ENCODE measurements at places on chromosomes 16 and 17.
A peak's percentile ranks its signal among the peaks of the same experiment; 100 is the strongest.

- no peak for DNase-seq
Measured at GRCh38 chr17:2074919-2075318, 20.0 kb downstream of the HIC1 start.

DNA sequence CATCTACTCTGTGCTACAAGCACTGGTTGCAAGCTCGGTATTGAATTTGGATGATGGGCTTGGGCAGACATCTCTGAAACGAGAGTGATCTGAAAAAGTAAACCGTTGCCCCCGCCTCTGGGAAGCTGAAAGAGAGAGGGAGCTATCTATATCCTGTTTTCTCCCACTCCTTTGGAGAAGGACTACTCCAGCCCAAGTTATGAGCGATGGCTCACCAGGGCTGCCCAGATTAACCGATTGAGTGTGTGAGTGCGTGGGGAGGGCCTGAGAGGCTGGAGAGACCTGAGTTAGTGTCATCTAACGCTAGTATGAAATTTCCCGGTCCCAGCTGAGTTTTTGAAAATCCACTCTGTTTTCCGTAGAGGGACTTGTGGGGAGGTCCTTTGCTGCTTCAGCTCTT is 11.5 kb downstream of the MGAT5B start:
- DNase-seq, result no peak

DNA sequence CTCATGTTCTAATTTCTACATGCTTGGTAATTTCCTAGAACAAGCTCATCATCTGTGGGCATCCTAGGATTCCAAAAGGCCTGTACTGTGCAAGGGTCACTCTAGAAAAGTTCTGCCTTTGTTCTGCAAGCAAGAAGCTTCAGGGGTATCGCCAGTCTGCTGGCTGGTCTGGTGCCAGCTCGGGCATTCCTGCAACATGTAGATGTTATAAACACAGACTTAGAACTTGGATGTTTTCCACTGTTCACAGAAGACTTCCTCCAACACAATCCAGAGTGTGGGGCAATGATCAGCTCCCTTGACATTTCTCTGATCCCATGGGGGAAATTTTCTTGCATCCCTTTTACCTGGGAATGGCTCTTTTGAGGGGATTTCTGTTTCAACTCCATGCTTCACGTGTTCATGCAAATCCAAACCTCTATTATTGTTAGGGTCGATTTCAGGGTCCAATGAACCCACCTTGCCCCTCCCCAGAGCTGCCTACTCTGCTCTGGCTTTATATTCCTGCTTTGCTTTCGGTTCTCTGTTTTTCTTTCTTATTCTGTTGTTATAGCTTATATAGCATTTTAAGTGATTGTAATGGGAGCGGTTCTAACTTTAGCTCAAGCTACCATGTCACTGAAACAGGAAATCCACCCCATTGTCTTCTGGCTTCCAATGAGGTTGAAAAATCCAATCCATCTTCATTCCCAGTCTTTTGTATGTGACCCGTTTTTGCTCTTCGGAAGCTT is 25.3 kb downstream of the UBE2O start:
- peak; percentile 62 for DNase-seq

- DNase-seq, result no peak
Measured at GRCh38 chr17:30954046-30954830, 16.6 kb upstream of the RNF135 start.

DNA sequence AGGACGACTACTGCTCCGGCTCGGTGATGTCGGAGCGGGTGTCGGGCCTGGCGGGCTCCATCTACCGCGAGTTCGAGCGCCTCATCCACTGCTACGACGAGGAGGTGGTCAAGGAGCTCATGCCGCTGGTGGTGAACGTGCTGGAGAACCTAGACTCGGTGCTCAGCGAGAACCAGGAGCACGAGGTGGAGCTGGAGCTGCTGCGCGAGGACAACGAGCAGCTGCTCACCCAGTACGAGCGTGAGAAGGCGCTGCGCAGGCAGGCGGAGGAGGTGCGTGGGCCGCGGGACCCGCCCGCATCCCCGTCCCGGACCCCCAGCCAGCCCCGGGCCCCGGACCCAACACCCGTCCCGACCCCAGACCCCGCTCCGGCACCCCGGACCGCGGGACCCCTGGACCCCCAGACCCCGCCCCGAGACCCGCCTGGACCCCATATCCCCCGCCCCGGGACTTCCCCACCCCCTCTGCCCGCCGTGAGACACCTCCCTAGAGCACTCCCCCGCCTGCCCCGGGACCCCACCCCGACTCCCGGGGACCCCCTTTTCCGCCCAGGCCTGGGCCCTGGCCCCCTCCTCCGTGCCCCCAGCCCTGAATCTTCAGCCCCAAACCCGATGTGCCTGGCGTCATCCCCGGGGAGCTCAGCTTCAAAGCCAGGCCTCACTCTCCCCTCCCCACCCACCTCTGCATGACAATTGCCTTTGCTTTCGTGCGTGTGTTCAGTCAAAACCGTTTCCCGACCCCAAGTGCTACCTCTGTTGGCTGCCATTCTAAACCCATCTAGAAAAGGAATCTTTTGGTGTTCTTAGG is 594 bp downstream of the MAPK8IP3 start:
- peak; percentile 34 for DNase-seq

DNA sequence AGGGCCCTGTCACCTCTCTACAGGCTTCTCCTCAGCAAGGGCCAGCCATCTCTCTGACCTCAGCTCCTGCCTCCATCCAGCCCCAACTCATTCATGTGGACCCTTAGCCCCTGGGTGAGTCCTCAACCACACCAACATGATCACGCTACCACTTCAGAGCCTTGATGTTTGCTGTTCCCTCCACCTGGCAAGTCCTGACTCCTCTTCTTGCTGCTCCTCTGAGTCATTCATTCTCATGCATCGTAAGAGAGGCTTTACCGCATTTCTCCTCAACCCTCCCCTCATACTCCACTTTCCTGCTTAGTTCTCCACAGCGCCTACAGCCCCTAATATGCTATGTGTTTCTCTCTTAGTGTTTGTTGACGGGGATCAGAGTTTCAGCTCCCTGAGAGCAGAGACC is 99.9 kb downstream of the C17orf67 start:
- DNase-seq, result no peak

DNA sequence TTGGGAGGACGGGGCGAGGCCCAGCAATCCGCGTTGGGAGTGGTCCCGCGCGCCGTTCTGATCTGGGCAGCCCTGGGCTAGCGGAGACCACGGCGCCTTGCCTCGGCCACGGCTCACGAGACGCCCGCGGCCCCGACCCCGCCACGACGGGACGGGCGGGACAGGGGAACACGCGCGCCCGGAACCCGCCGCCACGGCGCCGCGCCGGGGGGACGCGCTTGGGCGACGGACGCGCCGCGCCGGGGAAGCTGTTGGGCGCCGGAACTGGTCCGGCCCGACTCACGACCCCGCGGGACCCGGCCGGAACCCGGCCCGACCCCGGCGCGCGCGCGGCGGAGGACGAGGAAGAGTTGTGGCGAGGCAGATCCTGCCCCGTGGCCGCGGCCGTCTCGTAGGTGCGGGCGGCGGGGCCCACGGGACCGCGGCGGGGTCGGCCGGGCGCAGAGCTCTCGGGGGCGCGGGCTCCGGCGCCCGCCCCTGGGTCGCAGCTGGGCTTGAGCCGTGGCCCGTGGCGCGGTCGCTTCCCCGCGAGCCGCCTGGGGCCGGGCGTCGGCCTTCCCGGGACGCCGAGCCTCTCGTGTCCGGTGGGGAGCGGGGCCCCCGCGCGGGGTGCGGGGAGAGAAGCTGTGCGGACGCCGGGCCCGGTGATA is at the start of gene ACSF3:
Gene ACSF3 (plus strand): TSS at position 251 of the 650 bp plus-strand sequence. CDS start 6,830 bp downstream, outside the sequence.
- peak; percentile 63 for DNase-seq

GRCh38 chr16:28096983-28097899 is 33.7 kb upstream of the GSG1L start:
- no peak for DNase-seq

- DNase-seq, result no peak
Measured at GRCh38 chr16:293043-293775, 10.2 kb downstream of the PDIA2 start.

GRCh38 chr16:25416002-25416401 is 158.4 kb upstream of the ZKSCAN2 start:
- DNase-seq, result no peak

DNA sequence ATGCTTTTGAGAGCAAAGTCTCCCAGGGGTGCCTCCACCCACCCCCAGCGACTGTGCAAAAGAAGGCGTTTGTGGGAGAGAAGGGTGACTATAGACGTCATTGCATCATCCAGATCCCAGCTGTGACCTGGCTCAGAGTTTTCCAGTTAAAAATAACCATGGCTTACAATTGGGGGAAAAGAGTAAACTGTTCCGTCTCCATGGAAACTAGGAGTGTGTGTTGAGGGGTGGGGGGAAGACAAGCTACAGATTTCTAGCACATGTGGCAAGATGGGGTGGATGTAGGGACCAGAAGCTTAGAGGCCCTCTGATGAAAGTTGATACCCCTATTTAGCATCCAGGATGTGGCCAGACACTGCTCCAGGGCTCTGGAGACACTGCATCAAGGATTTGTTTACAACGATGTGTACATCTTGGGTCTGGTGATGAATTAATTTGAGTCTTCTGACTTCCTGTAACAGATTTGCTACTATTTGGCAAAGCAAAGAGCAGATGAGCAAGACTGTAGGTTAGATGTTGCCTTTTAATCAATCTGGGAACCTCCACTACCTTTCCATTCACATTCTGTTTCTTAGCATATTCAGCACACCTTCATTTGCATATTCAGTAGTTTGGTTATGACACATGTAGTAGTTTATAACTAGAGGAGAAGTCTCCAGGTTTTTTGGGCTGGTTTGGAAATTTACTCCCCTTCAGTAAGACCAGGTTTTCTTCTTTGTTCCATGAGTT is 6.2 kb upstream of the DUSP14 start:
- peak; percentile 89 for DNase-seq

GRCh38 chr16:87145181-87146176 is 171.7 kb downstream of the C16orf95 start:
- DNase-seq, result peak; percentile 94

DNA sequence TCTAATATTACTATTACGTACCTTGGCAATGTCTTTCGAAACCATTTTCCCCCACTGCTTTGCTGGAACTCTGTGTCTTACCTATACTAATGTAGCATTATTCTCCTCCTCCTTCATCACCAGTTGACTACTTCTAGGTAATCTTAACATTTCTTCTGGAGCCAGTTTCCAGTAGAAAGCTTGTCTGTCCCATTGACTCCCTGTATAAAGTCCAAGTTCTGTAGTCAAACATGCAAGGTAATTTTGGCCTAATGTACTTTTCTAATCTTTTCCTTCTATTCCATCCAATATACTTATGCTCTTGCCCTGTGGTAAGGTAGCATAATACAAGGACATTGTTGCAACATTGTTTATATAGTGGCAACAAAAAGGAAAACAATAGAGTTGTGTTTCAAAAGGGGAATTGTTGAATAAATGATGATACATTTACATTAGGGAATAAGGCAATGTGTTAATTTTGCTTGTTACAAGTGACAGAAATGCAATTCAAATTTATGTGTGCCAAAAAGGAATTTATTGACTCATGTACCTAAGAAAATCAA is 27.9 kb downstream of the OMG start:
- DNase-seq, result no peak

DNA sequence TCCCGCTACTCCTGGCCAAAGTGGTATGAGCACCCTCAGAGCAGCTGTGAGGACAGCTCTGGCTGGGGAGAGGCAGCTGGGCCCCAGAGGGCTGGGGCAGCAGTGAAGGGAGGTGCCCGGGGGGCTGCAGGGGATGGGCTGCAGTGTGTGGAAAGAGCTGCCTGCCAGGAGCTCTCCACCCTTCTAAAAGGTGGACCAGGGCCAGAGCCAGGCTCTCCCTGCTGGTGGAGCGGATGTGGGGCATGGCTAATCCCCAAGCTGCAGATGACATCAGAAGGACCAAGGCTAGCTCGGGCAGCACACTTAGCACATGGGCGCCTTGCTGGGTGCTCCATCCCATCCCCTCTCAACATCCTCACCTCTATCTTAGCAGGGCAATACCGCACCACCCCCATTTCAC is 103.1 kb downstream of the SDK2 start:
- no peak for DNase-seq

DNA sequence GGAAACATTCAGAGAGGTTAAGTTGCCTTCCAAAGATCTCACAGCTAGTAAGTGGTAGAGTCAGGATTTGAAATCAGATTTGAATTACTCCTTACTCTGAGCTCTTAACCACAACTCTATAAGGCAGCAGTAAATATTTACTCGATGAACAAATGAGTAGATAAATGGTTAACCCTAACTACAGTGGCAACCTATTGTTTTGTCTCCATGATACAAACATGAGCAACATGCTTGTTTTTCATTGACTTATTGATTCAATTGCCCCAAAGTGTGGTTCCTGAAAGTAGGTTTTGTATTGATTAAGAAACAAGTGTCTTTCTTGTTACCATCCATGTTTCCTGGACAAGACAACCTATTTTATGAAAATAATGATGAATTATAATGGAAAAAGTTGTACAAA is 34.8 kb upstream of the DDX52 start:
- DNase-seq, result no peak

DNA sequence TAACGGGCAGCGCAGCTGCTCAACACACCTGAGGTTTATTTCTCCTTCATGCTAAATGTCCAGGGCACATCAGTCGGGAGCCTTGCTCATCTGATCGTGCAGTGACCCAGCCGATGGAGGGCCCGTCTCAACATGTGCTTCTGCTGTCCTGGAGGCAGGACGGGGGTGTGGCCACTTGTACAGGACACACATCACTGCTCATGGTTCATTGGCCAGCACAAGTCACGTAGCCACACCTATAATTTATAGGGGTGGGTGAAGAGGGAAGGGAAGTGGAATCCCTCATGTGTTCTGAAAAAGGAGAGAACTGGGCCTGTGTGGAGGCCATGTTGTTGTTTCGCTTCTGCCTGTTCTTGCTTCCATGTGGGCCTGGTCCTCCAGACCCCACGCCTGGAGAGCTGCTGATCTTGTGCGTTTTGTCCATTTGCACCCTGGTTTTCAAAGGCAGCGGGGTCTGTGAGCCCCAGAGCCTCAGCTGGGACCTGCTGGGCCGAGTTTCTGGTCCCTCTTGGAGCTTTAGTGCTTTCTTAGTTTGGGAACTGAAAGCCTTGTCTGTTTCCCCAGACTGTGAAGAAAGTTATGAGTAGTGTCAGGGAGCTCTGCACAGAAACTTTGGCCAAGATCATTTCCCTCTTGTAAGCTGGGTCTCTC is 60.5 kb downstream of the CMIP start:
- no peak for DNase-seq

DNA sequence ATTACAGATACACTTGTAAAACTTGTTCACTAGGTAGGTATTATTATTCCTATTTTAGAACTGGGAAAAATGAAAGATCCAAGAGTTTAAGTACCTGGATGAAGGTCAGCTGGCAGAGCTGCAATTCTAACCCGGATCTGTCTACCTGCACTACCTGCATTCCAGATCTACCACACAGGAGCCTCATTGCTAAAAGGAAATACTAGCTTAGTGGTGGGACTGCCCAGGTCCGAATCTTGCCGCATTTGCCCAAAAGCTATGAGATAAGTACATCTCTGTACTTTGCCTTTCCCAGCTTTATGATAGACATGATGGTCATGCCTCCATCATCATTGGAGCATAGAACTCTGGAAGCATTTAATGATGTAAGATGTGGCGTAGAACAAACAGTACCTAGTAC is 36.8 kb upstream of the TEKT3 start:
- no peak for DNase-seq

- DNase-seq, result peak; percentile 9
Measured at GRCh38 chr17:39400547-39401411, 647 bp downstream of the FBXL20 start.
